ENCODE measurements at places on chromosomes 2 and 18.

DNA sequence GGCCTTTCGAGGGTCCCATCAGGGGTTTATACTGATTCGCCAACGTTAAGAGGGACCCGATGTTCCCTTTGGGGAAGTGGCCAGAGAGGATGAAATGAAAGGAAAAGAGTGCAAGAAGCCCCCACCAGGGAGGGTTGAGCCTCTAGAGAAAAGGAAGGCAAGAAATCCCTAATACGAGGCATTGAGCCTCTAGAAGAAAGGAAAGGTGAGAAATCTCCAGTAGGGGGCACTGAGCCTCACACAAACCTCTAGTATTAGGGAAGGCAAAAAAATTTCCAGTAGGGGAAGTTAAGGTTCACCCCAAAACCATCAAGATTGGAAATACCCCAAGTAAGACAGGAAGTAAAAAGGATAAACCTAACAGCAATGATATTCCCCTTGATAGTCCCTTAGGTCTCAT lies 9.8 kb upstream of the SAP130 start:
- DNase-seq: no peak

DNA sequence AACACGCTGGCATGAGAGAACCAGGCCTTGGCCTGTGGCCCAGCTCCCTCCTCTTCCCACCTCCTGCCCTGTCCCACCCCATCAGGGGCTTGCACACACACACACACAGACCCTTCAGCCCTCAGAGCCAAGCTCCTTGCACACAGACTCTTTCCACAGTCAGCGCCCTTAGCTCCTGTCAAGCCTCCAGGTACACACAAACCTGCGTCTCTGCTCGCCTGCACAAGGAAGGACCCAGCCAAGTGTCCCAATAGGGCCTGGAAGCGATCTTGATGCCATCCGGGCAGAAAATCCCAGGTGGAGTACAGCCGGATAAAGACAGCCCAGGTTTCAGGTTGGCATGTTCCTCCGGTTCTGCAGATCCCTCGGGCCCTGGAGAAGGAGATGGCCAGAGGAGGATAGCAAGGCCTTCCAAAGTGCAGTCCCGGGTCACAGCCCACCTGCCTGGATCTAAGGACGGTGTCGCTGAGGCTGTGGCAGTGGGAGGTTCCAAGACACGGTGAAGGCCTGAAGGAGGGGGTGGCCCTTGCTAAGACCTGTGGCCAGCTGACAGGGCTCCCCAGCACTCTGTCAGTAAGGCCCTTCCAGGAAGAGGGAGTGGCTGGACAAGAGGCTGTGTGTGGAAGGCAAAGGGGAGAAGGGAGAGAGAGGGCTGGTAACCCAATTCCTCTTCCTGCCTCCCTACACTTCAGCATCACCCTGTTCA lies 18.5 kb upstream of the STEAP3 start:
- no peak for DNase-seq

GRCh38 chr2:239204136-239204875 lies 196.5 kb downstream of the HDAC4 start:
- DNase-seq: no peak

GRCh38 chr2:46246790-46247189 lies 50.4 kb upstream of the EPAS1 start:
- DNase-seq: no peak

GRCh38 chr2:41913311-41913710 lies 134.5 kb upstream of the PKDCC start:
- no peak for DNase-seq

GRCh38 chr2:113126845-113127645 lies at the start of gene IL1RN:
TSS of gene IL1RN (plus strand) at chr2:113127598. CDS start at chr2:113127625, 27 bp downstream.
- peak; percentile 19 for DNase-seq
